ENCODE measurements at places on chromosomes 4 and X.

DNA sequence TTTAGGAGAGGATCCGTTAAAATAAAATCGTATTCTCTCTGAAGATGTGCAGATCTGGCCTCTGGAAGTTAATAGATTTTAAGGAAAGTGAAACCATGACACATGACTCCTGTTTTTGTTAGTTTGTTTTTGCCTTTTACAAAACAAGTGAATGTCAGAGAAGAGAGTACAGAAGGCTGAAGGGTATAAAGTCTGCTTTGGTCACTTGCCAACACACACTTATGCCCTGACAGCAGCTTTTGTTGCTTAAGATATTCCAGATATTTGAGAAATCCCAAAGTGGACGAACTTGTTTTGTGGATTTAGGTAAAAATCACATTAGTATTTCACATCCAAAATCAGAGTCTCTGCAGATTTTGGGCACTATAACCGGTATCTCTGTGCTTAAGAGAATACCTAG lies 192.4 kb upstream of the RASGEF1B start:
- DNase-seq, result no peak

- no peak for DNase-seq
Measured at GRCh38 chr4:100083289-100083688, 107.0 kb downstream of the DDIT4L start.

DNA sequence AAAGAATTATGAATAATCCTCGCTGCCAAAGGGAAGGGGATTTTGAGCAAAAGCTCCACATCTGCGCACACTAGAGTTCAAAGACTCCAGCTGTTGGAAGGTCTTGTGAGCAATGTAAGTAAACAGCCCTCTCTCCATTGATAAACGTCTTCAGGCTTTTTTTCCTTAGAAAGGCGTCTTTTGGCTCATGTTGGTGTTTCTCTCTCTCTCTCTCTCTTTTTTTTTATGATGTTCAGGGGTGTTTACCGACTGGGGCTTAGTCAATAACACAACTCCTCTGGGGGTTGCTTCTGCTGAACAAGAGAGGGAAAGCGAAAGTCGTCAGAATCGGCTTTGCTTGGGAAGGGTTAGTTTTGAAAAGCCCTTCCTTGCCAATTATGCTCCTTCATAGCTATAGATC lies 53.2 kb upstream of the C1QTNF7 start:
- DNase-seq, result no peak

- no peak for DNase-seq
Measured at GRCh38 chr4:8685831-8686230, 93.3 kb downstream of the CPZ start.

DNA sequence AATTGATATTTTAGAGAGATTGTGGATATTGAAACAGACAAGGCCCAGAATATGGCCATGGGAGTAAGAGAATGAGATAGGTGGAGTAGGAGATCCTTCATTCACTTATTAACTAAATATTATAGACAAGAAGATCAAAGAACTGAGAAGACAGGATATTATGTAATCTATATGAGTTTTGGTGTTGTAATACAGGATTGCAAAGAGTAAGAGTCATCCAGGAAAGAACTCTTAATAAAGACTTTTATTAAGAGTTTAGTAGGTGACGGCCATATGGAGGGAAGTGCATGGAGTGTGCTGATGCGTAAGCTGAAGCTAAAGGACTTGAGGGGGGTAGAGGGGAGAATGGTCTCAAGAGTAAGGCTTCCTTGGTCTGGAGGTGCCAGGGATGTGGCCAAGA lies 153.7 kb downstream of the VEGFC start:
- no peak for DNase-seq

DNA sequence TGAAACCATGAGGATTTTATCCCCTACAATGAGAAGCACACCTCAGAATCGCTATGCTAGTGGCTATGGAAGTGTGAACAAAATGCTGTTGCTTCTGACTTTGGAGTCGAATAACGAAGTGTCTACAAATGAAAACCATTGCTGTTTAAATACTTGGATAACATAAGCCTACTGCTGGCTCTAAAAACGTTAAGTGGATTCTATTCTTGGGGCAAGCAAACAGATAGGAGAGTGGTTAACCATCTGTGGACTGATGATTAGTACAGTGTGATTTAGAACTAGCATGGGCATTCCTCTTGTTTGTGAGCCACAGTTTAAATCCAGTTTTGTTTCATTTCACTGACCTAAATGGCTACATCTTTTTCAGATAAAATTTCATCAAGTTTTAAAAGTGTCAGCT lies 109.7 kb upstream of the PNPLA4 start:
- no peak for DNase-seq

- DNase-seq, result no peak
Measured at GRCh38 chrX:41275661-41276609, 58.0 kb upstream of the DDX3X start.

GRCh38 chr4:14095831-14096230 lies 468.3 kb upstream of the BOD1L1 start:
- DNase-seq, result no peak

GRCh38 chr4:25351777-25352416 lies 25.2 kb upstream of the ANAPC4 start:
- no peak for DNase-seq

GRCh38 chr4:142500966-142501365 lies 345.1 kb downstream of the INPP4B start:
- DNase-seq, result no peak

DNA sequence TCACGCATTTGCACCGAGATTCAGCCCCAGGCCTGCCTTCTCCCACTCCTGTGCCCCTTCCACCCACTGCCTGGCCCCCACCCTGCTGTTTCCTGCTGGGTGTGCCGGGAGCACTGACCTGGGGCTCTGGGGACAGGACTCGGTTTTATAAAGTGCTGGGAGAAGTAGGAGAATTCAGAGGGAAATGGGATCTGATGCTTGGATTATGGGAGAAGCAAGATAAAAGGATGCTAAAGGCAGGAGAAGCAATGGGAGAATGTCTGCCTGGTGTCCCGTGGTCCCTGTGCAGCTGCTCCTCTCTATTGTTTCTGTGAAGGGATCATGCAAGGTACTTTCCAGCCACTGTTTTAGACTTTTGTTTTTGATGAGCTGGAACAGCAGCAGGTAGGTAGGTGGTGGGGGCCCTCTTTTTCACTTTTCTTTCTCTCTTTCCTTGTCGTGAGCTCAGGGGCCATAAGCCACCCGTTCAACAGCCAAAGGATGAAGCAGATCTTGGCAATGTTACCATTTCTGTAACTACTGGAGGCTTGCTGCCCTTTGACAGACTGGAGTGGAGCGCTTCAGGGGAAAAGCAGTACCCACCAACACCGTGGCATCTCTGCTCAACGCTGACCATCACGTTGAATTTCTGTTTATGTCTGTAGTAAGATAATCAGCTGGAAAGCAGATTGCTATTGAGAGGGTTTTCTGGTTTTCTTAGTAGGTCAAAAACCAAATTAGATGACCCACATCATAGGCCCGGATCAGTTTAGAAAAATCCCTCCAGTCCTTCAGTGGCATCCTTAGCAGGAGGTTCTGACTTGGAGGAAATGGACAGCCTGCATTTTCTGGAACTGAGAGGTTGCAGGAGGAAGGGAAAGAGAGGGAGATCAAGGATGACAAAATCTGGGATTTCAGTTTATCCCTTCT lies 63.8 kb upstream of the ENPP6 start:
- DNase-seq, result no peak

- no peak for DNase-seq
Measured at GRCh38 chrX:138240266-138240665, 471.3 kb downstream of the FGF13 start.

GRCh38 chr4:120731561-120731960 lies 191.0 kb downstream of the PRDM5 start:
- no peak for DNase-seq

- no peak for DNase-seq
Measured at GRCh38 chr4:141347684-141348083, 127.0 kb downstream of the ZNF330 start.

DNA sequence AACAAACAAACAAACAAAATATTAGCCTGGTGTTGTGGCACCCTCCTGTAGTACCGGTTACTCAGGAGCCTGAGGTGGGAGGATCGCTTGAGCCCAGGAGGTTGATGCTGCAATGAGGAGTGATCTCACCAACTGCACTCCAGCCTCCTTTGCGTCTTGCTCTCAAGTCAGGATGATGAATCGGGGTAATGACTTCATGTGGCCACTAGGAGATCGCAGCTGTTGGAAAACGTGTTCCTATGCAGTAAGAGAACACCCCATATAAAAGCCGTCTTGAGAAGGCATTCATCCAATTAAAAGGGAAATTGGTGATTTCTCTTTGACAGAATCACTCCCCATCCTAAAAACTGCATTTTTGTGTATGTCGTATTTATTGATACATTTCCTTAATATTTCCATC lies 6.9 kb downstream of the CCNB3 start:
- no peak for DNase-seq

GRCh38 chr4:86446996-86447395 lies 87.1 kb upstream of the MAPK10 start:
- DNase-seq, result no peak

- no peak for DNase-seq
Measured at GRCh38 chr4:86386201-86386600, 26.3 kb upstream of the MAPK10 start.

DNA sequence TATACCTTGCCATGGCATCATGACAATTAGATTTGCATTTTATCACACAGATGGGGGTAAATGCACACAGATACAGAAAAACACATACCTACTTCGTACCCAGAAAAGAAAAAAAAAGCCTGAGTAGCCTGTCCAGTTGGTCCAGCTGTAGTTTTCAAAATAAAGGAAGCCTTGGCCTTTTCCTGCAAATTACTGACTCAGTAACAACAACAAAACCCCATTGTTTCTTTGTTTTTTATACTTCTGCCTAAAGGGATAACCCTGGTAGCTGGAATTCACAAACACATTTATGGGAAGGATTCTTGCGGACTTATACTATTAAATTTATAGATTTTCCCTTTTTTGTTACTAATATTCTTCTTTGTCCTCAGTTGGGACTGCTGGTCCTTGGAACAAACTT lies 156.4 kb upstream of the PCDH10 start:
- DNase-seq, result no peak

DNA sequence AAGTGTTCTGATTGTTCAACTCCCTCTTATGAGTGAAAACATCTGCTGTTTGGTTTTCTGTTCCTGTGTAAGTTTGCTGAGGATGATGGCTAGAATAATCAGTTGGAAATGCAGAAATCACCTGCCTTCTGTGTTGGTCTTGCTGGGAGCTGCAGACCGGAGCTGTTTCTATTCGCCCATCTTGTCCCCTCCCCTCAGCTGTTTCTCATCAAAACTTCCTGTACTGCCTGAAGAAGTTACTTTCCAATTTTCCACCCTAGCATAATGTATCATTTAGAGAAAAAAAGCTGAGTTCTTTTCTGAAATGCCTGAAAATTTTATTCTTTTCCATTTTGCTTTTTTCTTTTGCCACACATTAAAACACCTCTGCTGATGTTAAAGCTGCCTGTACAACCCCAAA lies 167.6 kb downstream of the TEX13A start:
- DNase-seq, result no peak

GRCh38 chr4:173990126-173990868 lies 293.2 kb downstream of the FBXO8 start:
- DNase-seq, result no peak

- no peak for DNase-seq
Measured at GRCh38 chr4:77073106-77073809, 2.5 kb downstream of the CCNI start.

GRCh38 chr4:104722467-104722866 lies 227.8 kb upstream of the CXXC4 start:
- DNase-seq, result no peak

GRCh38 chr4:169314906-169315305 lies 44.1 kb upstream of the SH3RF1 start:
- no peak for DNase-seq

GRCh38 chr4:56215141-56215783 lies 172.0 kb downstream of the AASDH start:
- DNase-seq, result no peak

- no peak for DNase-seq
Measured at GRCh38 chr4:7311205-7311604, 118.9 kb downstream of the SORCS2 start.

- DNase-seq, result no peak
Measured at GRCh38 chr4:41148292-41148691, 66.0 kb downstream of the APBB2 start.

DNA sequence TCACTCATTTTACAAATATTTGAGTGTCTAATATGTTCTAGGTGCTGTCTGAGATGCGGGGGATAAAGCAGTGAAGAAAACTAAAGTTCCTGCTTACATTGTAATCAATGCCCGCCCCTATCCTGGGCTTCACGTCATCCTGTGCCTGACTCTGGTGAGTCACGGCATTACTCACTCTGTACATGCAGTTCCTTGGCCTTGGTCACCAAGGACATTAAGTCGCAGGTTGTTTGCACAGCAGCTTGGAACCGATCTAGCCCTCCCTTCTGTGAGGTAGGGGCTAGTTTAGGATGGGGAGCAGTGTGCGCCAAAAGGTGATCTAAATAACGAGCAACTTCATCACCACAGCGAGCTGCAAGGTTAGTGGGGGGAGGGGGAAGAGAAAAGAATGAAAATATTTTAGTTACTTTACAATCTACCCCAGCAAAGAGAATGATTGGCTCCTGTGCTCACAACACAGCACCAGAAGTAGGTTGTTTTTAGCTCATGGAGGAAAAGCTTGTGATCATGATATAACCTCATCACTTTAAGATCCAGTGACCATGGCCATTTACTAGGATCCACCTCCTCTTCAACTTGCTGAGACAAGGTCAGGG lies 48.0 kb upstream of the HDAC8 start:
- DNase-seq, result no peak

DNA sequence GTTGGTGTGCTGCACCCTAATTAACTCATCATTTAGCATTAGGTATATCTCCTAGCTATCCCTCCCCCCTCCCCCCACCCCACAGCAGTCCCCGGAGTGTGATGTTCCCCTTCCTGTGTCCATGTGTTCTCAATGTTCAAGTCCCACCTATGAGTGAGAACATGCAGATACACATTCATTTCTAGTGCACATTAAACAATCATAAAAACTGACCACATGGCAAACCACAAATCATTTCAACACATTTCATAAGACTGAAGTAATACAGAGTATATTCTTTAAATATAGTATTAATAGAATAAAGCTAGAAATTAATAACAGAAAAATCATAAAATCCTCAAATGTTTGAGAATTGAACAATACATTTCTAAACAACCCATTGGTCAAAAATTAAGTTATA lies 34.1 kb downstream of the PRKG2 start:
- no peak for DNase-seq

- no peak for DNase-seq
Measured at GRCh38 chr4:101128473-101128872, 218.9 kb downstream of the PPP3CA start.

GRCh38 chr4:111630705-111631104 lies 514.5 kb upstream of the FAM241A start:
- no peak for DNase-seq

DNA sequence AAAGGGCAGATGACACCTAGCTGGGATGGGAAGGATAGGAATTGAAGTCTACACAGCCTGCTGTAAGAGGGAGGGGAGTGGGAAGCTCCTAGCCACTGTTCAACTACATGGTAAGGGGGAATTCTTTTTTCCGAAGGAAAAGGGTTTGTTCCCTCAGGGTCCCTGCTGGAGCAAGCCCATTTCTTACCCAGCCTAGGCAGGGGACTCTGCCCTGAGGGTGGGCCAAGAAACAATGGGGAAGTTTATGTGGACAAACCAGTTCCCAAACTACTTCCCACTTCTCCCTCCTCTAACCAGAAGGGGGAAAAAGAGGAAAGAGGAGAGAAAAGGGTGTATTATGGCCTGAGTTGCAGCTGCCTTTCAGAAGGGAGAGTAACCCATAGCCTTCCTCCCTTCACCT lies 13.5 kb upstream of the VSIG4 start:
- no peak for DNase-seq

GRCh38 chr4:10007793-10008608 lies 13.3 kb downstream of the SLC2A9 start:
- DNase-seq, result no peak

GRCh38 chr4:181957088-181957487 lies 286.1 kb upstream of the TENM3 start:
- DNase-seq, result no peak

All from omental fat pad (tissue), 4 donors.